NCI-H446 (cell line): ENCODE measurements at places on chromosomes 2 and 18.

DNA sequence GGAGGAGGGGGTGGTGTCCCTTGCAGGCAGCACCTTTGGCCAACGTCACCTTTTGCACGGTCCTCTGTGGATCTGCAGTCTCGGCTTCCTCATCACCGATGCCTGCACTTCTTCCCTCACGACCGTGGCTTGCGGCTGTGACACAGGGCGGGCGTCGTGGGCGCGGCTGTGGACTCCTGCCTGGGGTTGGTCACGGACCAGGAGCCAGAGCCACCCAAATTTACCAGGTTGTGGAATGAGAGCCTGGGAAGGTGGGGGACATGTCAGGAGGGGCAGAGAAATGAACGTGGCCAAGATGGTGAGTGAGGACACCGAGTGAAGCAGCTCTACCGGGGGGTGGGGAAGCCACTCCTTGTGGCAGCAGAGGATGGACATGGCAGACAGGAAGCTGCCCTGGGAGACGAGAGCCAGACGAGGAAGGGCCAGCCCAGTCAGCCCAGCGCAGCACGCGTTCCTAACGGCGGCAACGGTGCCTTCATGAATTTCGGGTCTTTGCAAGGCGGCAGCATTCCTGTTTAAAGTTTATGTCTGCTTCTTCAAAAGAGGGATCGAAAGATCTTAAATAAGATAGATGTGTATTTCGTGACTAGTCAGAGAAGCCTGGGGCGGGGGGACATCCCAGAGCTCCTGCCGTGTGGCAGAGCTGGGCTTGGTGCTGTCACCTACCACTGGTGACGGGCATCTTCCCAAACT is 84.2 kb downstream of the LRRFIP1 start:
- DNase-seq, result no peak

DNA sequence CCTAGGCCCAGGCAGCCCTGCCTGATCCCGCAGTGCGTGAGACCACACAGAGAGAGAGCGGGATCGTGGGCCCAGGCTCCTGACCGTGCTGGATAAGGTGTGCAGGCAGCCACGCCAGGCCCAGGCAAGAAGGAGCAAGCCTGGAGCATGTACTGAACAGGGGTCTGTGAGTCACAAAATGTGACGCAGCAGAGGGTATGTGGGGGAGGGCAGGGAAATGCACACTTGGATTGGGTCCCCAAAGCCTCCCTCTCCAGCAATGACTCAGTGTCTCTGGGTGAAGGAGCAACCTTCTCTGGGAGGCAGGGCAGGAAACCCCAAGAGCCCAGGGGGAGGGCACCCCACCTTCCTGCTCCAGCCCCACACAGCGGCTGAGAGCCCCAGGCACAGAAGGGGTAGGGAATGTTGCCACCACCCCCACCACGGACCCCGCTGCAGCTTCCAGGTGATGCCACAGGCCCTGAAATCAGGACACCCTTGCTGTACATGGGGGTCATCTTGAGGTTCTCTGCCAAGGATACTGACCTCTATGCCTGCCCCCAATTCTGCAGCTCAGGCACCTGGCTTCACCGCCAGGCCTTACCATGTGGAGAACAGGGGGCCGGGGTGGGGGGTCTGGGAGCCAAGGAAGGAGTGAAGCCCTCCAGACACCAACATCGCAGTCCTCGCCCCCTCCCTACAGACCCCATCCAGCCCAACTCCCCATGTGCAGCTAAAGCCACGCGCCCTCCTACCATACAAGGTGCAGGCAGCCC is 1.3 kb upstream of the GPC1 start:
- DNase-seq, result no peak

- DNase-seq, result no peak
These were observed 309.5 kb downstream of the NDUFA10 start for GRCh38 chr2:239715606-239716005.

- DNase-seq, result no peak
These were observed 55.4 kb downstream of the CWC22 start for GRCh38 chr2:179951680-179952079.

DNA sequence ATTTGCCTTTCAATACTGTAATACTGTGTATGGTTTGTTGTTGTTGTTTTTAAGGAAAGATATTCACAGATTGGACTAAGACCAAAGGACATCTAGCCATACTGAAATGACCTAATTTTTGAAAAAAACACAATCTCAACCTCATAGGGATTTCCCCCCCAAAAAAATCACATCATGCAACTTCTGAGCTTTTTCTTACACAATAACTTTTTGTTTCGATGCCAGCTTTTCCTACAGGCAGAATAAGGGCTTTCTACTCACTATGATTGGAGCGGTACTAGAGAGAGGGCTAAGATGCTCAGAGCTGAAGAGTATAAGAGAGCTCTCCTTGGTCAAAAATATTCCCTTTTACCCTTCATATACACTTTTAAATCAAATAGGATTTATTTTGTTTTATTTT is 32.4 kb upstream of the SLC3A1 start:
- no peak for DNase-seq

GRCh38 chr18:45330170-45330594 is 285.1 kb upstream of the SLC14A2 start:
- no peak for DNase-seq

DNA sequence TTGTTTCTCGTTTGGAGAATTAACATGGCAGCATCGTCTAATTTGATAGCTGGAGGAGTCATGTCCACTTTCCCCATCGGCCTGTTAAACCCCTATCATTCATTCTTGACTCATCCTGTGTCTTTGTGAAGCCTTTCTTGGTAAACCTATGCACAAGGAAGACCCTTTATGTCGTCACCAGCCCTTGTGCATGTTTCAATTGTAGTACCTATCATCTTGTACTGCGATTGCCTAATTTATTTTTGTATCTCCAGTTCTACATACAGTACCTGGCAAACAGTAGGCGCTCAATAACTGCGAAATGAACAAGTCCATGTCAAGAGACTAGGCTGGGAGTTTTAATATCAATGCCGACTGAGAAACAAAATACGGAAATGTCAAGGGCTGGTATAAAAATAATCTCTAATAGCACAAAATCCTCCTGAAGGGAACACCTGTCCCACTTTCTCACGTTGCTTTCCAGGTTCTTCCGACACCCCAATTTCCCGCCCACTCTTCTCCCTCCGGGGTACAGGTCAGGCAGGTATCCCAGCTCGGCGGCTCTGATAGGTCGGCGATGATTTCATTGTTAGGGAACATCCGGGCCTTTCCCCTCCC is 1.3 kb upstream of the PPM1B start:
- no peak for DNase-seq
